NCI-H146 (cell line): ENCODE measurements at places on chromosomes 5 and 9.

- peak; percentile 78 for DNase-seq
Measured at GRCh38 chr5:124980163-124980941, 233.9 kb upstream of the ZNF608 start.

- DNase-seq = no peak
Measured at GRCh38 chr5:112971276-112971675, 5.3 kb upstream of the DCP2 start.

GRCh38 chr9:14179449-14179848, 134.5 kb downstream of the NFIB start:
- peak; percentile 93 for DNase-seq

DNA sequence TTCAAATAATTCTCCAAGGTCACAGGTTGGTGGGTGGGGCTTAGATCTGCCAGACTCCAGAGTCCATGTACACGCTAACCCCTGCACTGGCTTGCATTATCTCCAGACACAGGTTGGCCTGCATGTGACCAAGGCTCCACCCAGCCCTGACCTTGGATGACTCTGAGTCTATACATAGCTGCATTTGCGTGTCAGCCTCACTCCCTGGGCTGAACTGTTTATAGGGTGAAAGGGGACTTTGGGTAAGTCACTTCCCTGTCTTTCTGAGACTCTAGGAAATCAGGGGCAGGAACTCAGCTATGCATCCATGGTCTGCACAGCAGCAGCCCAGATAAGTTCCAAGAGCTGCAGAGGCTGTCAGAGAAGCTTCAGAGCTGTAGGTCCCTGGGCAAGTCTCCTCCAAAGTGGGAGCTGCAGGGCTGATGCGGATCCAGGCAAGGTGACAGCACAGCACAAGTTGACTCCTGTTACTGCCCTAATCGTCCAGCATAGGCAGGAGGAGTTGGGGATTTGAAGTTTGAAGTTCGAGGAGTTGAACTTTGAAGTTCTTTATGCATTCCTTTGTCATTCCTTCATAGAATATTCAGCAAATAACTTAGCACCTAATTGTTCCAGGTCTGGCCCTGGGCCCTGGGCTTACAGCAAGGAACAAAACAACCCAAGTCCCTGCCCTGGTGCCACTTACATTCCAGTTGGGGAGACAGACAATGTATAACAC, 53.4 kb downstream of the SLC22A5 start:
- no peak for DNase-seq

DNA sequence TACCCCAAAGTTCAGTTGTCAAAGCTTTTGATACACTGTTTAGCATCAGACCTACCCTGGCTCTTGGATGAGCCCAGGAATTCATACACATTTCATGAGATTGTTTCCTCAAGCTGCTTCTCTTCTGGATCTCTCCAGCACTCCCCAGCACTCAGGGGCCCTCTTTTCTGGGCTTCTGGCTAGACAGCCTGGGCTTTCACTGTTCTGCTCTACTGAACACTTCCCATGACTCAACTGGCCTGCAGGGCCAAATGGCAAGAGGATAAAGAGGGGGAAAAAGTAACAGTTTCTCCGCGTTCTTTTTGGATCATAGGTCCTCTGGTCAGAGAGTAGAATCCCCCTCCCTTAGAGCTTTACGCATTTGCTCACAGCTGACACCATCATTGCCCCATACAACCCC, 20.9 kb upstream of the LURAP1L start:
- no peak for DNase-seq

DNA sequence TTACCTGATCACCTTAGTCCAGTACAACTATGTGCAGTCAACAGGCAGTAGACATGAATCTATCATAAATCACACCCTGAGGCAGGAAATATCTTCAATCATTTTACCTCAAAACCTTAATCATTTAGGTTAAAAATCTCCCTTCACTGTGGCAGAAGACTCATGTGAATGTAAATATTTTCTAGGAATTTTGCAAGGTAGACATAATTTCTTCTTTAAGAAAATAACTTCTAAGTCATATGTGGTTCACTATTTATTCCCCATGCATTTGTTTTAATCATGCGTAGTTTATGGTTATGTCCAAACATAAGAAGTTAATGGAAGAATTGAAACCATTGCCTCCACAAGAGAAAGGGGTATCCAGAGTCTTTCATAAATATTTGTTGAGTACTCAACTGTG, 97.0 kb downstream of the HMHB1 start:
- DNase-seq = no peak

DNA sequence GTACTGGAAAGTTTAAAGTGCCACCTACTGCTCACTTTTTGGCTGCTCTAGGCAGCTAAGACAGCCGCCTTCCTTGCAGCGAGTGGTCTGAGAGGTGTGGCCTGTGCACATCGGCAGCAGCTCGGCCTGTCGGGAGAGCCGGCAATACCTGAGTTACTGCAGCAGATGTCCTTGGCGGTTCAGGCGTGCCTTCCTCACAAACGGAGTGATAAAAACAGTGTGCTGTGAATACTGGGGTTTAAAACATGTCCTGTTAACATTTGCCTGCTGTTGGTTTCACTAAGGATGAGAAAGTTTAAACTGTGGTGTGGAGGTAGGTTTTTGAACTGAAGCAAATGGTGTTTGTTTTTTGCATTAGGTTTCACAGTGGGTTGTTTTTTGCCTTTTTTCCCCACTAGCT, 12.9 kb downstream of the TRAF2 start:
- DNase-seq = no peak

DNA sequence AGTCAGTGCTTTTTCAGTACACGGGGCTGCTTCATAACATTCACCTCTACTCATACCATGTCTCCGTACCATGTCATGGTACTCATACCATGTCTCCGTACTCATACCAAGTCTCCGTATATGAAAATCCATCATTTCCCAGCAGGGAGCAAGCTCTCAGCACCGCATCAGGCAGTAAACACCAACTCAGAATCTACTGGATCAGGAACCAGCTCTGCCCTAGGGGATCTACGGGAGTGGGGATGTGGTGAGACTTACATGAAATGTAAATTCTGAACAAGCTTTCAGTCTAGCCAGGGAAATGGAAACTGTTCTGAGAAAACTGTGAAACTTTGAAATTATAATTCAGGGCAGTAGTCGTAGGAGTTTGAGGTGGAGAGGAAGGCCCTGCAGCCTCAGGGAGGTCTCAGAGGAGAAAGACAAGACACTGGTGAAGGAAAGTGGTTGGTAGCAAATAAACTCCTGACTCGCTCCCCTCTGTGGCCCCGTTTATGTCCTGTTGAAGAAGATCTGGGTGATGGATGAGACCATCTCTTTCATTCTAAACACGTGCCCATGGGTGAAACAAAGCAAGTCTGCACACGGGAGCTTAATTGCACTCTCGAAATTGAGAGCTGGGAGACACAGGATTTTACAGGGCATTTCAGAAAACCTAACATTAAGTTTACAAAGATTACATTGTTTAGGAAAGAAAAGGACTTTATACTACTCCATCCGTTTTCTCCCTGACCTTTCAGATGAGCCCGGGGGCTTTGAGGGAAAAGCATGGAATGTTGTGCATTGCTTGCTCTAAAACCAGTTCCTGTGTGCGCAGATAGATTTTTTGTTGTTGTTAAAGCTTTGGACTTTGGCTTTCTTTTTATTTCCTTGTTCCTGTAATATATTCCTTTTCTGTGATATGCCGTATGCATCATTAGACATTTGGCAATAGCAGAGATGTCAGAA, 26.8 kb downstream of the ACTBL2 start:
- DNase-seq = no peak

DNA sequence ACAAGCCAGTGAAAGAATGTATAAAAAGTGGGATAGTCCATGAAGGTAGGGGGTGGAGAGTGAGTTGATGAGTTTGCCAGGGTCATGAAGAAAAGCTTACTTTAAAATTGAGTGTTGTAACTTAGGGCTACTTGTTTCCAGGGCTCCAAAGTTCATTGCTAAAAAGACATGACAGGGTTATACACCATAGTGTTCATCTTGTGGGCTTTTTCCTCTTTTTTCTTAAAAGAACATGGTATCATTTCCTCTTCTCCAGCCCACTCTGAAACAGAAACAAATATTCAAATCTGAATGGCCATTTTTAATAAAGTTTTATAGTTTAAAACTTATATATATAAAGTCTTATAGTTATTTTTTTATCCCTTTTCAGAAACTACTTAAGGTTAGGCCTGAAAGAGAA, 115.7 kb upstream of the SMC2 start:
- no peak for DNase-seq

DNA sequence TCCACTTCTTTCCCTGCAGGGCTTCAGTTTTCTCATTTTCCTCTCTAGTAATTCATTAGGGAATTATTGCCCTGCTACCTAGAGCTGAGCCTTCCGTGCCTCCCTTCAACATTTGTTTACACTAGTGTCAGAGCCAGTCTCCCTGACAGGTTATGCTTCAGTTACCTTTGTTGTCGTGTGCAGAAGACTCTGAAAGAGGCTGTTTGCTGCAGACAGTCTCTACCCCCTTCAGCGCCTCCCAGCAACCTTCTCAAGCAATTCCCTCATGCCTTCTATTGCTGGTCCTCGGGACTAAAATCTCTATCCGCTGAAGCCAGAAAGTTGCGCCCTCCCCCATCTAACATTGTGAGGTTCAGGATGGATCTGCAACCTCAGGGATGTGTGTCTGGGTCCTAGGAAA, 12.8 kb downstream of the RALGPS1 start:
- no peak for DNase-seq

- no peak for DNase-seq
Measured at GRCh38 chr5:138900281-138900965, 25.3 kb upstream of the LRRTM2 start.

- DNase-seq = no peak
Measured at GRCh38 chr5:122727112-122727541, 47.8 kb upstream of the SNX2 start.

DNA sequence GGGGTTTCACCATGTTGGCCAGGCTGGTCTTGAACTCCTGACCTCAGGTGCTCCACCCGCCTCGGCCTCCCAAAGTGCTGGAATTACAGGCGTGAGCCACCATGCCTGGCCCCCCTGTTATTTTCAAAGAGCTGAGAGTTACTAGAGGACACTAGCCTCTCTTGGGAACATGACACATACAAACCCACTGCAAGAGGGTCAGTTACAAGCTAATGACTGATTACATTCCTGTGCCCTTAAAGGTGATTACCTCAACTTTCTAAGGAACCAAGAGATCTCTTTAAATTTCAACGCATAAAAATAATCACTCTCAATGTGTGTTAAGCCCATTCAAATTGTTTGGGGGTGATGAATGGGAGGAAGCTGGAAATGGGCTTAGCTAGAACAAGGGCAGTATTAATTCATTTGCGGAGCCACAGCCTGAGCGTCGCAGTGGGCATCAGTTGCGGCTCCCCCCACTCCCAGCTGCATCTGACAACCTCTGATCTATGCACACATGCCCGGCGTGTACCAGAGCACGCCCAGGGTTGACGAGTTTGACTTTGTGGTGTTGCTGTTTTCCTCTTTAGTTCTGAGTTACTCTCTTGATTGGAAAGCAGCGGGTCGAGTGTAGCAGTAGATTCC, 146.9 kb downstream of the GOLPH3 start:
- DNase-seq = no peak

- no peak for DNase-seq
Measured at GRCh38 chr5:5165541-5166002, 25.4 kb downstream of the ADAMTS16 start.

DNA sequence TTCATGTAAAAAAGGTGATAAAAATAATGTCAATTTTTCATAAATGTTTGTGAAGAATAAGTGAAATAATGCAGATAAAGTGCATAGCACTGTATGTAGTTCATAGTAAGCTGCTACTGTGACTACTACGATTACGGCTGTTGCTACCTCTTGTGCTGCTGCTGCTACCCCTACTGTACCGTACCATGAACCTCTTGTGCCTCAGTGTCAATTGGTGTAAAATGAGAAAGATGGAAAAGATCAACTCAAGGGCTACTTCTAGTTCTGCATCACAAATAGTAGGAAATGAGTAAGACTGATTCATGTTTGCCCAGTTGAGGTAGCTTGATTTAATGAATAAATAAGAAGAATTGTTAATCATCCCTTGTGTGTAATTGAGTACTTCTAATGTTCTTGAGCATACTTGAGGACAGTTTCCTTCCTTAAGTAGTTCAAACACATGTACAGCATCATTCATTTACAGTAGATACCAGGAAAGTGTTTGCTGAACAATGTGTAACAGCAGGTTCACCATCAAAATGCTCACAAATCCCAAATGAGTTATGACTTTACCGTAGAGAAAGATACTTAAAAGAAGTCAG, 200.0 kb upstream of the ATP10B start:
- no peak for DNase-seq

GRCh38 chr9:79656169-79656568, 84.4 kb downstream of the TLE4 start:
- no peak for DNase-seq

GRCh38 chr5:127705120-127705892, 2.1 kb downstream of the CCDC192 start:
- peak; percentile 50 for DNase-seq

DNA sequence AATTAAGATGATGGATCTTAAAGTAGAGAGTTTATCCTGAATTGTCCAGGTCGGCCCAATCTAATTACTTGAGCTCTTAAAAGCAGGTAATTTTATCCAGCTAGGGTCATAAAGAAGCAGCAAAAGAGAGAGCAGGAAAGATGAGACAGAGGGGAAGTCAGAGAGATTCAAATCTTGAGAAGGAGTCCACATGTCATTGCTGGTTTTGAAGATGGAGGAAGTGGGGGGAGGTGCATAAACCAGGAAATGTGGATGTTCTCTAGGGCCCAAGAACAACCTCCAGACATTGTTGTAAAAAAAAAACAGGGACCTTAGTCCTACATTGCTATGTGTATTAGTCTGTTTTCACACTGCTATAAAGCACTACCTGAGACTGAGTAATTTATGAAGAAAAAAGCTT, 66.4 kb downstream of the SLCO4C1 start:
- no peak for DNase-seq

GRCh38 chr5:100641833-100642232, 106.7 kb downstream of the FAM174A start:
- no peak for DNase-seq
